Vagina (tissue), 2 donors: ENCODE measurements at places on chromosomes 13 and 19. TPM values are rescaled to one million over a fixed set of nuclear protein-coding genes. Genes with fewer than 3 reads are reported as not detected.

Gene GIPC3
- total RNA-seq: 0.25 TPM

Gene GRIN2D
- total RNA-seq: not detected

Gene AZU1
- not detected for total RNA-seq

Gene NEK5
- total RNA-seq: 0.98 TPM

- H3K27ac ChIP-seq: peak overlapping the region; percentile 22
- H3K4me3 ChIP-seq: no peak overlapping the region
- no peaks in the 10 kb centered on the region for H3K36me3 ChIP-seq
These were observed 44.0 kb upstream of the GAS6 start for GRCh38 chr13:113907635-113908617.

DNA sequence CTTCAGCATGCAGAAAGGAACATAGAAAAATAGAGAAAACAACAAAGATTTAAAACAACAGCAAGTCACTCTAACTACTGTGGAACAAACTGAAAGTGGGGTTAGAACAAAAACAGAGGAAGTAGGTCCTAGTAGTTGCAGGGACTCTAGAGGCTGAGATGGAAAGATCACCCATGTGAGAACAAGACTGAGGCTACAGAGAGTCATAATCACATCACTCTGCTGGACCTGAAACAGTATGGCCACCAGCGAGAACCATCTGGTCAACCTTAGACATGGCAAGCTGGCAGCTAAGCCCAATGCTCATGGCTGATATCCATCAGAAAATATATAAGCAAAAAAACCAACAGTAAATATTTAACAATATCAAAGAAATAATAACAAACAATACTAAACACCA, 35.8 kb upstream of the ZNF724 start:
- H3K4me3 ChIP-seq: no peak overlapping the region
- H3K27me3 ChIP-seq: no peaks in the 10 kb centered on the region
- H3K36me3 ChIP-seq: no peaks in the 10 kb centered on the region
- H3K27ac ChIP-seq: no peak overlapping the region
- no peaks in the 10 kb centered on the region for H3K4me1 ChIP-seq

DNA sequence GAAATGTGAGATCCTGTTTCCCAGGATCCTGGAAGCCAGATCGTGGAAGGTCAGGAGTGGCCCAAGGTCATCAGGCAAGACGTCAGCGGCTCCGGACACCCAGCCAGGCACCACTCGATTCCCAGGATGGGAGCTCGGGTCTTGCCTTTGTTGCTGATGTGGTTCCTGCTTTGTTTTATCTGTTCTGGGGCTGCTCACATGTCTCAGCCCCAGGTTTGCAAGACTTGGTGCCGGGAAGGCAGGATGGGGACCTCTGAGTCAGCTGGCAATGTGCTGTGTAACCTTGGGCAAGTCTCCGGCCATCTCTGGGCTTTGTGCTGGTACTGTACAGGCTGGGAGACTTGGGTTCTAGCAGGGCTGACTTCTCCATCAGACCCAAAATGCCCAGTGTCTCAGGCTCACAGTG, 1.4 kb upstream of the FCHO1 start:
- no peaks in the 10 kb centered on the region for H3K36me3 ChIP-seq
- no peak overlapping the region for H3K27ac ChIP-seq
- H3K4me1 ChIP-seq: peaks cover 4% of the 10 kb centered on the region
- H3K27me3 ChIP-seq: no peaks in the 10 kb centered on the region
- H3K4me3 ChIP-seq: no peak overlapping the region

Gene PRTN3
- total RNA-seq: not detected

DNA sequence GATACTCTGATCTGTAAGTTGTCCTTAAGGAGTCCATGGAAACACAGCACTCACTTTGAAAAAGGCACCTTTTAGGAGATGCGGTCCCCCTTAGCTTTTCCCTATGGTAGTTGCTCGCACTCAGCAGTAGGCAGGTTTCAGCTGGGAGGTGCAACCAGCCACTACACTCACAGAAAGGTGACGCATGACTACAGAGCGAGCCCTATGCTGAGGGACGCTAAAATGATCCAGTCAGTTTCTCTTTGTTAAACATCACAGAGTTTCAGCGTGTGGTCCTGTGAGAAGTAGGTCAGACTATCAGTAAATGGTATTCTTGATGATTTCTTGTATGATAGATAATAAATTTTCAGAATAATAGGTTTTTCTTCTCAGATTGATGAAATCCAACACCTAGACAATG, 362.7 kb upstream of the MIR17HG start:
- no peak for DNase-seq
- no peak overlapping the region for H3K4me3 ChIP-seq
- H3K4me1 ChIP-seq: no peaks in the 10 kb centered on the region
- H3K27me3 ChIP-seq: no peaks in the 10 kb centered on the region

Gene KLK11
- 103 TPM for total RNA-seq

DNA sequence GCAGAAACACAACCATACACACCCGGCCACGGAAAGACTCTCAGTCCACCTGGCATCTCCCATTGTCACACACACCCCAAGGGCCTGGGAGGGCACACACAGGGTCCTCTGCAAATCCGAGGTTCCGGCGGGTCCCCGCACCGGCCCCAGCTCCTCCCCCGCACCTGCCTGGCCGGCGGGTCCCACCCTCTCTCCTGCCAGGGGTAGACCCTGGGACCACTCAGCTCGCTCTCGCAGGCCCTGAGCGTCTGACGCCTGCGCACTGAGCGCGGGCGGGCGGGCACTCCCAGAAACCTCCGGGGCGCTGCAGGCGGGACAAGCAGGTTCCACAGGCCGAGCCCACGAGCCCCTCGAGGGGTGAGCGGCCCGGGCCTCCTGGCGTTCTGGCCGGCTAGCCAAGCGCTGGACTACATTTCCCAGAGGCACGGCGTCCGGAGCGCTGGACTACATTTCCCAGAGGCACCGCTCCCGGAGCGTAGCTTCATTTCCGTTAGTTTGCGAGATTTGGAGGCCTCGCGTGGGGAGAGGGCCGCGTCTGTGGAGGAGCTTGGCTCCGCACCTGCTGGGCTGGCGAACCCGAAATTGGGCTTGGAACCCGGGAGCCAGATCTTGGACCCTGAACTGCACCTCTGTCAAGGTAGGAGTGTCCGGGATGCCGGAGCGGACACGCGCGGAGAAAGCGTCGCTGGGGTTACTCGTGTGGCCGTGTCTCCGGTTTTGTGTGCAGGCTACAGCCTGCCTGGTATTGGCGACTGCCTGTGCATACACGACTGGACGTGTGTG, at the start of gene ZNF420:
Gene ZNF420, plus strand, starts transcription at position 500 of the 783 bp plus-strand sequence. CDS start 10,686 bp downstream, outside the sequence.
- H3K4me3 ChIP-seq: peak within 1 kb of the TSS; percentile 70
- H3K27me3 ChIP-seq: no peaks in the 10 kb centered on the region
- DNase-seq: peak; percentile 88
- H3K27ac ChIP-seq: peak within 1 kb of the TSS; percentile 83
- peaks cover 16% of the 10 kb centered on the region for H3K36me3 ChIP-seq

- no peak for DNase-seq
- H3K4me1 ChIP-seq: no peaks in the 10 kb centered on the region
- H3K27ac ChIP-seq: no peak overlapping the region
- H3K4me3 ChIP-seq: no peak overlapping the region
- no peaks in the 10 kb centered on the region for H3K27me3 ChIP-seq
These were observed 313.5 kb downstream of the KLF12 start for GRCh38 chr13:73820688-73821087.

- no peak overlapping the region for H3K4me3 ChIP-seq
- H3K27ac ChIP-seq: no peak overlapping the region
- H3K4me1 ChIP-seq: no peaks in the 10 kb centered on the region
- H3K27me3 ChIP-seq: no peaks in the 10 kb centered on the region
- H3K36me3 ChIP-seq: no peaks in the 10 kb centered on the region
- DNase-seq: no peak
These were observed 24.1 kb downstream of the ADGRL1 start for GRCh38 chr19:14181906-14182305.

- H3K4me3 ChIP-seq: no peak overlapping the region
- H3K27me3 ChIP-seq: no peaks in the 10 kb centered on the region
- DNase-seq: no peak
- H3K36me3 ChIP-seq: no peaks in the 10 kb centered on the region
These were observed 1.1 kb downstream of the SLC15A1 start for GRCh38 chr13:98751367-98751782.

GRCh38 chr19:5222178-5222577, 118.4 kb downstream of the PTPRS start:
- H3K27me3 ChIP-seq: no peaks in the 10 kb centered on the region
- H3K27ac ChIP-seq: no peak overlapping the region
- DNase-seq: no peak
- H3K36me3 ChIP-seq: no peaks in the 10 kb centered on the region
- no peaks in the 10 kb centered on the region for H3K4me1 ChIP-seq

Gene GGN
- total RNA-seq: not detected

GRCh38 chr13:93328943-93329342, 102.3 kb downstream of the GPC6 start:
- H3K36me3 ChIP-seq: no peaks in the 10 kb centered on the region
- H3K27ac ChIP-seq: no peak overlapping the region
- DNase-seq: no peak
- H3K4me3 ChIP-seq: no peak overlapping the region

DNA sequence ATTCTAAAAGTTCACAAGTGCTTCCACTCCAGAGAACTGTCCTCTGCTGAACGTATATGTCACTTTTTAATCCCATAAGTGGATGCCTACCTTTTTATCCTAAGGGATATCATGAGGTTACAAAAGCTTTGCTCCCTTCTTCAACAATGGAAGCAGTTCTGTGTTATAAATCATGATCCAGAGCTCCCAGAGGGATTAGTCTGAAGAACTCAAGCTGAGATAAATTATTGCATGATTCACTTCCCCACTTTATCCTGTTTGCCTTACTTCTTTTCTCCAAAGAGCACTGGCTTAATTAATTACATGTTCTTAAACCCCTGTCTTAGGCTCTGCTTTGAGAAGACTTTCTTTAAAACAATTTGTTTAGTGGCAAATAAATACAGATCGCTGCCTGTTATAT, 246.7 kb downstream of the PCDH17 start:
- H3K4me1 ChIP-seq: no peaks in the 10 kb centered on the region
- no peak overlapping the region for H3K27ac ChIP-seq
- no peaks in the 10 kb centered on the region for H3K36me3 ChIP-seq
- no peaks in the 10 kb centered on the region for H3K27me3 ChIP-seq
- H3K4me3 ChIP-seq: no peak overlapping the region
- no peak for DNase-seq

- H3K27ac ChIP-seq: no peak overlapping the region
- H3K36me3 ChIP-seq: no peaks in the 10 kb centered on the region
- no peak overlapping the region for H3K4me3 ChIP-seq
- no peak for DNase-seq
- H3K27me3 ChIP-seq: no peaks in the 10 kb centered on the region
These were observed 8.4 kb upstream of the PRR19 start for GRCh38 chr19:42293540-42293939.
